Kasumi-1 (cell line): ENCODE measurements at places on chromosomes 16 and 17.

- DNase-seq: no peak
These were observed 68.2 kb upstream of the ZNF423 start for GRCh38 chr16:49924078-49924477.

DNA sequence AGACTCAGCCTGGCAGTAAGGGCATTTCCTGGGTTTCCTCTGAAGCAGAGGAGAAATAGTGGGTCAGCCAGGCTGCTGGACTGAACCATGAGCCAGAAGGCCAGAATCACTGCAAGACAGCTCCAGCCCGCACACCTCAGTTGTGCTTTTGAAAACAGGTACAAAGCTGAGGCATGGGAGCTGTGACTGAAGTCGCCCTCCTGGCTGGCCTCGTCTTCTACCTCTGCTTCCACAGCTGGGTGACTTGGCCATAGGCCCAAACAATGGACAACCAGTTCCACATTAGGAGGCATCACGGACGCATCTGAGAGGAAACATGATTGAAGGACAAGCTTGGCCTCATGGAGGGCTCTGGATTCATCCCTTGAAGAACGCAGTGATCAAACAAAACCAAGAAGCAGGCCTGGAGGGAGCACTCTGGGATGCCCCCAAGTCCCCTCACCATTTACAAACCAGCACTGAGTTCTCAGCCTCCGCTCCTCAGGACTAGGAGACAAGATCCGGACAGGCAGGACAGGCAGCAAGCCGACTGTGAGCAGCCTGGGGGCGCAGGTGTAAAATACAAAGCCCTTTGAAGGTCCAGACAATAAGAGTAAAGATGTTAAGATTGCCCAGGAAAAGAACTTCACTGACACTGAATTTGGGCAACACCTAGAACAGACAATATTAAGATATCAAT, 68.7 kb downstream of the N4BP1 start:
- no peak for DNase-seq

DNA sequence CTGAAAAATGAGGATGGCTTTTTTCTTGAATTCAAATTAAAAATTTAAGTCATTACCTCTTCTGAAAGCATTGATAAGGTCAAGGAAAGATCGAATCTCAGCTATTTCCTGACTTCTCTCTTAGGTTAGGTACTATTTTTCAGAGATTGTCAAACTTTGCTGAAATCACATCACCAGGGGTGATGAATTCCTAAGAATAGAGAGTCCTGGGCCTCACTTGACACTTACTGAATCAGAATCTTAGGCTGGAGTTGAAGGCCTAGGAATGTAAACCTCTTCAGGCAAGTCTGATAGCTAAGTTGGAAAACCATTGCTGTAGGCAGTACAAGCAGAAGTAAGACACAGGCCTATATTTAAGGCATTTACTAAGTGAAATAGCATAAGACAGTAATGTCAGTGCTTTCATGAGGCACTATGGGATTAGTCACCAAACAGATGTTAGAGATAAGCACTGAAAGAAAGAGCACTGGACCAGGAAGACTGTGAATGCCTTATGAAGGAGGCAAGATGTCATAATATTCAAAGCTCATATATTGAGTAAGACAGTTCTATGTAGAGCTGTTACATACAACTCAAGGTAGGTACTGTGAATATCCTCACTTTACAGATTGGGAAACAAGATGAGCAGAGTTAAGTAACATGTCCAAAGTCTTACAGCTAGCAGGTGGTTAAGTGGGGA, 21.5 kb downstream of the DCAF7 start:
- DNase-seq: no peak

- no peak for DNase-seq
These were observed 199.8 kb downstream of the NPIPA7 start for GRCh38 chr16:16578701-16579100.

GRCh38 chr17:19369846-19370492, 7.4 kb upstream of the B9D1 start:
- DNase-seq: no peak

GRCh38 chr16:21590796-21591195, 8.6 kb upstream of the METTL9 start:
- DNase-seq: no peak

DNA sequence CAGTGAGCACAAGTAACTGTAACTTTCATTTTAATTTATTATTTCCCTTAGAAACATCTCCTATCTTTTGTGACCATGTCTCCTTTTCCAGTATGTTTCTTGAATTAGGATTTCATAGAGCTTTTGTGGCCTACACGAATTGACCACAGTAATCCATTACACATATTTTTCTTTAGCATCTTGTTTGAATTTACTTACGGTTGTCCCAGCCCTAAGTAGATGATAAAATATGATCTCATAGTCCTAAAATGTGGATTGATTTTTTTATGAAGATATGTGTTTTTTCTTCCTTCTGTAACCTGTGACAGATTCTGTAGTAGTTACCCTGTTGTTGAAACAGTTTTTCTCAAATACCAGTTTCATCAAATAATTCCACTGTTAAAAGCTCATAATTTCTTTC, 61.5 kb downstream of the NF1 start:
- DNase-seq: no peak

- no peak for DNase-seq
These were observed 21.0 kb downstream of the CBX4 start for GRCh38 chr17:79818026-79818758.

GRCh38 chr17:13568582-13569397, 32.9 kb downstream of the HS3ST3A1 start:
- no peak for DNase-seq

DNA sequence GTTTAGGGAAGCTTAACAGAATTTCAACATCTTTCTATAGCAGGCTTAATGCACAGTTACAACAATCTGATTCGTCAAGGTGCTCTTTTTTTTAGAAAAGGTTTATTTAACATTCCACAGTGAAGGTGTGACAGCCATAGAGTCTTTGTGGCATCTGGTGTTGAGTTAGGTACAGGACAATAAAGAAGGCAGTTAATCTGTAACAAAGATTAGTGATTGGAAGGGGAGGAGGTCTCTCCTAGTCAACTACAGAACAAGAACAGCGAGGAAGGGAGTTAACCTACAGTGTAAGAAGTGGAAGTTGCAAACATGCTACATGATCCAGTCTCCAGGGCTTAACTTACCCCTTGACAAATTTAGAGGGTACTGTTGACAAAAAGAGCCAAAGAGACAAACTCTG, 3.0 kb upstream of the ZDHHC7 start:
- no peak for DNase-seq

DNA sequence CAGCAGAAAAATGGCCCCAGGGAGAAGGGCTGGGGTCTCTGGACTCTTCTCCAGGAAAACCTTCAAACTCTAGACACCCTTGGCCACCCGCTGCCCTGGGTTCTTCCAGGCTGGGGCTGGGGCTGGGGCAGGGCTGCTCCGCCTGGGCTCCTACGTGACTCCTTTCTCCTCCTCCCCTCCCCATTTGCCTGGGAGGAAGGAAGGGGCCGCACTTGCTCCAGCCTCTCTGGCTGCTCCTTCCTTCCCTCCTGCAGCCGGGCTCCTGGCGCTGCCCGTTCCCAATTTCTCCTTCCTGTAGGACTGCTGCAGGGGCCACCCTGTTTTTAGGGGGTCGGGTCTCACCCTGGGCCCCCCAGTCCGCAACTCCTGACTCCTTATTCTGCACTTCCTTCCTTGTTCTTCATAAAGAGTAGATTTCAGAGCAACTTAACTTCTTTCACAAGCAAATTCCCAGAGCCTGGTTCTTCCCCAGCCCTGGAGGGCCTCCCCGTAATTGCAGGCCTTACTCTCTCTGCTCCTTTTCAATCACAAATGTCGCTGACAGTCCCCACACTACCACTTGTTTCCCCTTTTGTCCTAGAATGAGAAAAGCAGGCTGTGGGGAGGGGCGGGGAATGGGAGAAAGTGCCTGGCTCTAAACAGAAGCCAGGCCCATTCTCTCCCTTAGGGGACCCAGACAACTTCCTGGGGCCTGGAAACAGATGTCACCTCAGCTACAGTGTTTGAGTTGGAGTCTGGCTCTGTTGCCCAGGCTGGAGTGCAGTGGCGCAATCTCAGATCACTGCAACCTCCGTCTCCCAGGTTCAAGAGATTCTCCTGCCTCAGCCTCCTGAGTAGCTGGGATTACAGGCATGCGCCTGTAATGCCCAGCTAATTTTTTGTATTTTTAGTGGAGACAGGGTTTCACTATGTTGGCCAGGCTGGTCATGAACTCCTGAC, 137.8 kb downstream of the ENGASE start:
- no peak for DNase-seq

DNA sequence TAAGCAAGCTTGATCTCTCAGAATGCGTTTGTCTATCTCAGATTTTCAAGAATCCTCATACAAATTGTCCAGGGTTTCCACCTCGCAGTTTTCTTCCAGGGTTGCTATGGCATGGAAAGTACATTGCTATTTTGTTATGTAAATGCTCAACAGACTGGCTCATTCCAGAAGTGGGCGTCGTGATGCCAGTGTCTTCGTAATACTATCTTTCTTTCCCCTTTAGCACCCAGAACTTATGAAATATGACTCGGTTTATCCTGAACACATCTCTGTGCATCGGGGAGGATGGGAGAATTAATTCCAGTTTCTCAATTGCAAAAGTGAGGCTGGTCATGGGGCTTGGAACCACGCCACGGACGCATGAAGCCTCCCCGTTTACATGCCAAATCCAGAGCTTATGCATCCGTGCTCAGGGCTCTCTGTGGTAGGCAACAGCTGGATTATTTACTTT, 405.0 kb downstream of the WWOX start:
- DNase-seq: no peak

DNA sequence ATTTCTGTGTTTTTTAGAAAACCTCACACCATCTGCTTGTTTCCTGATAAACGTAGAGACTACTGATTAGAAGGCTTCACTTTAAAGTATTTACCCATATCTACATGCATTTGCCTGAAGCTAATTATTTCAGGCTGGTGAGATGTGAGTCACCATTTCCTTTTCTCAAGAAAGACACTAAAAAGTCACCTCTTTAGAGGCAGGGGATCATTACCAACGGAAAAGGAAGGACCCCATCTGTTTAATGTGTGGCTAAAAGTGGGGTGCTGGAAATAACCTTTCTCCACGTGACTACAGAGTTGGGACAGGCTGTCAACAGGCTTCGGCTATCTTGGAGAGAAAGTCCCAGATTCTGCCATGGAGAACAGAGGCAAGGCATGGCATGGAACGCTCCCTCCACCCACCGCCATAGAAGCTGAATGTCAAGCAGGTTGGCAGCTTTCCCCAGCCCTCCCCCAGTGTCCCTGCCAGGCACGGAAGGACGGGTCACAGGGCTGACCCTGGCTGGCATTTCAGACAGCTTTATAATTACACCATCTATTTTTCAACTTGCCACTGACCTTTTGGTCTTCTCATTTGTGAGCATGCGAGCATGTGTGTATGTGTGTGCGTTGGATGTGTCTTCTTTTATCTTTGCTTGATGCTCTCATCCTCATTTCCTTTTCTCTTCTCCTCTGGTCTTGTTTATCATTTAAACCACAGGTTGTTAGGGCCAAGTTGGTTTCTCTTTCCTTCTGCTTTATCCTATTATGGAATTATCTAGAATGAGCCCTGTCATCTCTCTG, 157.0 kb downstream of the CPPED1 start:
- DNase-seq: no peak

GRCh38 chr17:58344047-58344790, 7.8 kb downstream of the SUPT4H1 start:
- DNase-seq: peak; percentile 96

DNA sequence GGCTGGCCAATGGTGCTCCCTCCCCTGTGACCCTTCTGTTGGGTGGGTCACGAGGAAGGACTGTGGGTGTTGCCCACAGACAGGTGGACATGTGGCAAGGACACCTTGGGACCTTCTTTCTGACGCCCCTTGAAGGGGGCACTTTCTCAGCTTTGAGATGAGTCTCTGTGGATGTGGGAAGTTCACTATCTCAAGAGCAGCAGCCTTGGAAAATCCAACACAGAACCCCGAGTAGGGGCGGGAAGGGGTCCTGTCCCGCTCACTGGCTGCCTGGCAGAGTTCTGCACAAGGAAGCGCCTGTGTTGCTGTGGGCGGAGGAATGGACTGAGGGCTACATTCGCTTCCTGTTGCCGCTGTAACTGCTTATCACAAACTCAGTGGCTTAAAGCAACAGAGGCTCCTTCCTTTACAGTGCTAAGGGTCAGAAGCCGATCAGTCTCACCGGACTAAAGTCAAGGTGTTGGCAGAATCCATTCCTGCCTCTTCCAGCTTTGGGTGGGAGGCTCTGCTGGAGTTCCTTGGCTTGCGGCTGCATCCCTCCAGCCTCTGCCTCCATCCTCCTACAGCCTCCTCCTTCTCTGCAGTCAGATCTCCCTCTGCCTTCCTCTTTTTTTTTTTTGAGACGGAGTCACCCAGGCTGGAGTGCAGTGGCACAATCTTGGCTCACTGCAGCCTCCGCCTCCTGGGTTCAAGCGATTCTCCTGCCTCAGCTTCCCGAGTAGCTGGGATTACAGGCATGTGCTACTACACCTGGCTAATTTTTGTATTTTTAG, 305.2 kb downstream of the SEC14L1 start:
- DNase-seq: peak; percentile 88

DNA sequence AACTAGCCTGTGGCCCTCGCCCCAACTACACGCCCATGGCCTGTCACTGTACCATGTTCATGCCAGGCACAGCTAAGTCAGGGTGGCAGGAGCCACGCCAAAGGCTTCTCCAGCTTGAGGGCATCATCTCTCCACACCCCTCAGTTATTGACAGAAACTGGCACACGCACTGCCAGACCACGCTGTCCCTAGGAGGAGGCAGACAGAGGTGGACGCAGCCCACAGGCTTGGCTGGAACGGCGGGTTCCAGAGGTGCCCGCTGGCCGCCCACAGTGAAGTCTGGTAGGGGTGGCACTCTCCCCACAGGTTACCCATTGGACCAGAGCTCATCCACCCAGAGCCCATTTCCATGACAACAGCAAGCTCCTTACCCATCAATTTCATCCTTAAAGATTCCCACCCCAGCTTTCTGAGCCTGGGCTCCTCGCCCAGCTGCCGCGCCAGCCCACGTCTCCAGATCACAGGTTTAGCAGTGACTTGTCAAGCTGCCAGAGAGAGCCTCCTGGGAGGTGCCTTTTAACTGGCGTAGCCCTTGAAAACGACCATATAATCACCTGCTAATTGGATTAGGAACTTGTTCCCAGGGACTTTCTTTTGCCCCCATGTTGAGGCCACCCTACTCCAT, 27.9 kb downstream of the RPRML start:
- no peak for DNase-seq

GRCh38 chr16:12573300-12573699, 230.4 kb downstream of the CPPED1 start:
- DNase-seq: peak; percentile 0

DNA sequence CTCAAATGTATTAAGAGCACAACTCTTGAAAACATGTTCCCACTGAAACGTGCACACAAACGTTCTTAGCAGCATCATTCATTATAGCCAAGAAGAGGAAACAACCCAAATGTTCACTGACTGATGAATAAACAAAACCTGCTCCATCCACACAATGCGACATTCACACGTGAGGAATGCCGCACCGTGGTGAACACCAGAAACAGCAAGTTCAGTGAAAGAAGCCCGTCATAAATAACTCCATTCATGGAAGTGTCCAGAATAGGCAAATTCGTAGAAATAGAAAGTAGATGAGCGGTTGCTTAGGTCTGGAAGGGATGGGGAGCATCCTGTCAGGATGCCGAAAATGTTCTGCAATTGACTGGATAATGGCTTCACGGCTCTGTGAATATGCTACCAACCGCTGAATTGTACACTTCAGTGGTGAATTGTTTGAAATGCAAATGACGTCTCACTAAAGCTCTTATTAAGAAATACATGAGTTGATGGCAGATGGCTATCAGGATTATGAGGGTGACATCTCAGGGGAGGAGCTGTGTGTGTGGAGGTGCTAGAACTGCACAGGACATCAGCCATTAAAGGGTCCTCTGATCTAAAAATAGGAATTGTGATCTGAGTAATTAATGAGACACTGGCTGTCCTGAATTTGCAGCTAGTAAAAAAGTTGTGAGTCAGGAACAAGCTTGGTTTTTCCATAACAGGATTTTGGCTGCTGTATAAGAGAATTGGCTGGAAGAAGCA, 771.0 kb downstream of the KCNJ18 start:
- DNase-seq: no peak
